ENCODE measurements at places on chromosomes 12 and 14. TPM values are rescaled to one million over a fixed set of nuclear protein-coding genes. Genes with fewer than 3 reads are reported as not detected.

The CLEC4C gene
- total RNA-seq, result not detected

The EPYC gene
- total RNA-seq, result not detected

The DPF3 gene
- 0.78 TPM for total RNA-seq

The CAPZA3 gene
- not detected for total RNA-seq

The BRF1 gene
- total RNA-seq, result 47.3 TPM

GRCh38 chr12:119682639-119683252, 14.8 kb downstream of the PRKAB1 start:
- H3K27ac ChIP-seq, result no peak overlapping the region
- no peak for DNase-seq
- no peaks in the 10 kb centered on the region for H3K27me3 ChIP-seq
- H3K36me3 ChIP-seq, result peaks cover 40% of the 10 kb centered on the region
- H3K4me1 ChIP-seq, result peaks cover 4% of the 10 kb centered on the region
- no peak overlapping the region for H3K4me3 ChIP-seq

- H3K4me1 ChIP-seq, result no peaks in the 10 kb centered on the region
- no peaks in the 10 kb centered on the region for H3K36me3 ChIP-seq
- no peaks in the 10 kb centered on the region for H3K27me3 ChIP-seq
- H3K27ac ChIP-seq, result no peak overlapping the region
Observed at GRCh38 chr14:37091651-37092050, 80.8 kb downstream of the SLC25A21 start.

- H3K4me3 ChIP-seq, result no peak overlapping the region
- DNase-seq, result peak; percentile 21
- no peaks in the 10 kb centered on the region for H3K27me3 ChIP-seq
- H3K27ac ChIP-seq, result no peak overlapping the region
Observed at GRCh38 chr14:93655078-93655750, 133.1 kb downstream of the PRIMA1 start.

DNA sequence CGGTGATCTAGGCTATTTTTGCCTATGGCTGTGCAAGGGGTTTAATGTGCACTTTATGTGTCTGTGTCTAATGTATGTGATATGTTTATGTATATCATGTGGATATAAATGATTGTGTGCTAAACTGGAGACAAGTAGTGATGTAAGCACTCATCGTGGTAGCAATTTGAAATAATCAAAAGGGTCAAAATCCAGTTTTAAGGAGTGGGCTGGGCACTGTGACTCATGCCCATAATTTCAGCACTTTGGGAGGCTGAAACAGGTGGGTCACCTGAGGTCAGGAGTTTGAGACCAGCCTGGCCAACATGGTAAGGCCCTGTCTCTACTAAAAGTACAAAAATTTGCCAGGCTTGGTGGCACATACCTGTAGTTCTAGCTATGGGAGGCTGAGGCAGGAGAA, 2.8 kb downstream of the EDDM3A start:
- H3K4me3 ChIP-seq, result no peak overlapping the region
- H3K4me1 ChIP-seq, result no peaks in the 10 kb centered on the region
- no peak overlapping the region for H3K27ac ChIP-seq
- no peaks in the 10 kb centered on the region for H3K36me3 ChIP-seq
- no peak for DNase-seq
